Astrocyte (in vitro differentiated cells and primary cell): ENCODE measurements at places on chromosomes 7 and 10. TPM values are rescaled to one million over a fixed set of nuclear protein-coding genes. Genes with fewer than 3 reads are reported as not detected.

Gene CPN1
- total RNA-seq, result not detected in 2 replicates

Gene RBP4
- total RNA-seq, result 0.27 and 0.36 TPM in 2 replicates

Gene TFPI2
- 66.2 and 74.8 TPM in 2 replicates for total RNA-seq

Gene COPG2
- 20.6 and 22.6 TPM in 2 replicates for total RNA-seq

Gene PVRIG
- total RNA-seq, result not detected in 2 replicates

Gene HMX2
- total RNA-seq, result not detected in 2 replicates

Gene TLX1
- total RNA-seq, result not detected in 2 replicates

Gene CLCN1
- total RNA-seq, result not detected in 2 replicates

Gene GNAT3
- total RNA-seq, result not detected in 2 replicates

Gene SFTPA1
- total RNA-seq, result not detected in 2 replicates
